ENCODE measurements at places on chromosomes 7 and 10.
A peak's percentile ranks its signal among the peaks of the same experiment; 100 is the strongest.

- no peak for DNase-seq
Measured at GRCh38 chr10:8969853-8970252, 915.4 kb downstream of the GATA3 start.

GRCh38 chr10:113235508-113235907 is 285.5 kb downstream of the TCF7L2 start:
- no peak for DNase-seq

DNA sequence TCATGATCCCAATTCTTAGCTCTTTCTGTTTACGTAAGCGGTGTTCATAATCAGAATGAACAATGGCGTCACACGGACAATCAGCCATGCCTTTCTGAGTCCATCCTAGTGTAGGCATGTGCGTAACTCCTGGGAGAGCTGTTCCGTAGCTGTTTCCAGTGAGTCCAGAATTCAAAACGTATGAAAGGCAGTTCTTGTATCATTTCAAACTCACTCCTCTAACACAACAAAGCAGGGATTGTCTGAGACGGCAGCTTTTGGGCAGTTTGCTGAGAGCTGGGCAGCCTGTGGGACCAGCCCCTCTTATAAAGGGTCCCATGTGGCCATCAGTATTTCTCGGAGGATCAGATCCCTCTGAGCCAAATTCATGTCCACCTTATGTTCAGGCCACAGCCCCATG is 43.4 kb downstream of the PSPH start:
- DNase-seq, result no peak

- DNase-seq, result no peak
Measured at GRCh38 chr10:85111271-85111670, 782.9 kb downstream of the CCSER2 start.

DNA sequence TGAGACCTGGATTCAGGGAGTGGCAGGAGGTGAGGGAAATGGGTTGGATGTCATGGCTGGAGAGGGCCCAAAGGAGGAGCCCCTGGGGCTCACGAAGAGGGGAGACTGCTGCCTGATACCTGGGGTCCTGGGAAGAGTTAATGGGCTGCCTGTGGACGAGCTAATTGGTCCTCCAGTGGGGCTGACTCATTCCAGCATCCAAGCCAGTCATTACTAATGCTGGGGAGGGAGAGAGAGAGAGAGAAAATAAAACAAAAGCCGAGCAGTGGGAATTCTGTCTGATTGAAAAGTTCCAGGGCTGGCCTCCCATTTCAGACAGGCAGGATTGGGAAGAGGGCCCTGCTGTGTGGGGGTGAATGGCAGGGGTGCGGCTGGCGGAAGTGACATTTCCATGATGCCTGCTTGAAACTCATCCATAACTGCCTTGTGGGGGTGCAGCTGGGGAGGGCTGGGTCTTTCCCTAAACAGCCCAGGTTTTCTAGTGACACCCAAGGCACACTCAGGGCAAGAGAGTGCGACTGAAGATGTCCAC is 297.8 kb downstream of the RPS24 start:
- DNase-seq, result no peak

DNA sequence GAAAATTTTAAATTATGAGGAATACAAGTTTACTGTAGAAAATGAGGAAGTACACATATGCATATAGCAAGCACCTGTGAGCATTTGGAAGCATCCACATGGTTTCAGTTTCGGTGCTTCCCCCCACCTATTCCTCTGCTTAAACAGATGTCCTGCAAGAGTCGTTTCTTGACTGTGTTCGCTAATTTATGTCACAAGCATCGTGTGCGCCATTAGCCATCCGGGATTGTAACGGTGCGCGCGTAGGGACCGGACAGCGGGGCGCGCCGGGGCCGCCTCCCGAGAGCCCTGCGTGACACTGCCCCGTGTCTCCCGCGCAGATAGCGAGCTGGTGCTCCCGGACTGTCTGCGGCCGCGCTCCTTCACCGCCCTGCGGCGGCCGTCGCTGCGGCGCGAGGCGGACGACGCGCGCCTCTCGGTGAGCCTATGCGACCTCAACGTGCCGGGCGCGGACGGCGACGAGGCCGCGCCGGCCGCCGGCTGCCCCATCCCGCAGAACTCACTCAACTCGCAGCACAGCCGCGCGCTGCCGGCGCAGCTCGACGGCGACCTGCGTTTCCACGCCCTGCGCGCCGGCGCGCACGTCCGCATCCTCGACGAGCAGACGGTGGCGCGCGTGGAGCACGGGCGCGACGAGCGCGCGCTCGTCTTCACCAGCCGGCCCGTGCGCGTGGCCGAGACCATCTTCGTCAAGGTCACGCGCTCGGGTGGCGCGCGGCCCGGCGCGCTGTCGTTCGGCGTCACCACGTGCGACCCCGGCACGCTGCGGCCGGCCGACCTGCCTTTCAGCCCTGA is 90.9 kb downstream of the NEURL1 start:
- DNase-seq, result peak; percentile 45
